ENCODE measurements at places on chromosomes 3 and 15.

- DNase-seq, result no peak
Measured at GRCh38 chr15:90095521-90095959, 6.7 kb downstream of the IDH2 start.

GRCh38 chr15:22786868-22787698, 639 bp downstream of the NIPA1 start:
- no peak for DNase-seq

DNA sequence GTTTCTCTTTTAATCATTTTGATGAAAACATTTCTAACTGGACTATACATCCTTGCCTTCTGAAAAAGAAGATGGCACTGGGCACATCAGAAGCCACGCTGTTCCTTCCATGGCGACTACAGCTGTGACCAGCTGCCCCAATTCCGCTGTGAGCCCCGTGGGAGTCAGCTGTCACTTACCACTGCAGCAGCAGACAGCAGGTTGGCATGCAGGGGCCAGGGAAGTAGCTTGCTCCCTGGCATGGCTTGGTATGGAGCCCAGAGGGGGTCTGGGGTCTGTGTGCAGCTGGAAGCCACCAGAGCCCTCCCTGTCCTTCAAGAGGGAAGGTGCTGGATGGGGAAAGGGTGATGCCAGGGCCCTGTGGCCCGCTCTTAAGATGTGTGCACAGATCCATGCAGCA, 4.5 kb upstream of the ZXDC start:
- DNase-seq, result no peak

DNA sequence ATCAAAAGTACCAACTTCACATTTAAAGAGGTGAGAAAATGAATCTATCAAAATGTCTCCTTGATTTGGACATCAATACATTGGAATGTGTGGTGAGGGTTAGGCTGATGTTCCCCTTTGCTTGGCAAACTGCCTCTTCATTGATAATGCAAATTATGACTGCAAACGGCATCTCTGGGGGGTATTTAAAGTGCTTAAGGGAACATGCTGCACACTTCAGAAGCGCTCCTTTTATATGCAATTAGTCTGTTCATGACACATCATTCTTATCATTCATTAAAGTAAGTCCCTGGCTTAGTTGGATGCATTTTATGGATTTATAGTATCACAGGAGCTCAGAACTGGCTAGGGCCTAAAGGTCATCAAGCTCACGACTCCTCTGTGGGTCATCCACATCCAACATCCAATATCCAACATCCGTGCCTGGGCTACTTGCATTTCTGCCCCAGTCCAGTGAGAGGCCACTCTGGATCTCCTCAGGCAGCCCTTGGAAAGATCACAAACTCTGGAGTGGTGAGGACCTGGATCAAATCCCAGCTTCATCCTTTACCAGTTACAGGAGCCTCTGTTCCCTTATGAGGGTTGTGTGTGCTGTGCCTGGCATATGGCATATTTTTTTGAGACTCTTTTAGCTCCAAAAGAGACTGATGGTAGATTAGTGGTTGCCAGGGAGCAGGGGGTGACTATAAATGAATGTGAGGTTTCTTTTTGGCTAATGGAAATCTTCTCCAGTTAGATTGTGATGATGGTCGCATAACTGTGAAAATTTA, 136.8 kb upstream of the FOXB1 start:
- DNase-seq, result no peak

DNA sequence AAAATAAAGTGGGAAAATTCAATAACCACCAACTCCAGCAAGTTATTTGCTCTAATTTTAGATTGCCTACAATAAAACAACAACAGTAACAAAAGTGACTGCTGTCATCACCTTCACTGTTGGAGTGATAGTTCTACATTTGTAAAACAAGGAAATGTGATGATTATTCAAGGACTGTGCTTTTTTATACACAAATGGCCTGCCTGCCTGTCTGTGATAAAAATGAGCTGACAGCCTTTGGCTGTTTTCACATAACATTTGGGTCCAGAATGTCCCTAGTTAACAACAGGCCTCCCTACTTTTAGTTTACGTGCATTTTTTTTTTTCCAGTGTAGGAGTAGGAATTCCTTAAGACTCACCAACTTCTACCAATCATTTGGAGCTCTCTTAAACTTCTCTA, 768.8 kb downstream of the PDCD6IP start:
- no peak for DNase-seq

GRCh38 chr3:16181361-16181760, 6.9 kb downstream of the GALNT15 start:
- DNase-seq, result no peak

DNA sequence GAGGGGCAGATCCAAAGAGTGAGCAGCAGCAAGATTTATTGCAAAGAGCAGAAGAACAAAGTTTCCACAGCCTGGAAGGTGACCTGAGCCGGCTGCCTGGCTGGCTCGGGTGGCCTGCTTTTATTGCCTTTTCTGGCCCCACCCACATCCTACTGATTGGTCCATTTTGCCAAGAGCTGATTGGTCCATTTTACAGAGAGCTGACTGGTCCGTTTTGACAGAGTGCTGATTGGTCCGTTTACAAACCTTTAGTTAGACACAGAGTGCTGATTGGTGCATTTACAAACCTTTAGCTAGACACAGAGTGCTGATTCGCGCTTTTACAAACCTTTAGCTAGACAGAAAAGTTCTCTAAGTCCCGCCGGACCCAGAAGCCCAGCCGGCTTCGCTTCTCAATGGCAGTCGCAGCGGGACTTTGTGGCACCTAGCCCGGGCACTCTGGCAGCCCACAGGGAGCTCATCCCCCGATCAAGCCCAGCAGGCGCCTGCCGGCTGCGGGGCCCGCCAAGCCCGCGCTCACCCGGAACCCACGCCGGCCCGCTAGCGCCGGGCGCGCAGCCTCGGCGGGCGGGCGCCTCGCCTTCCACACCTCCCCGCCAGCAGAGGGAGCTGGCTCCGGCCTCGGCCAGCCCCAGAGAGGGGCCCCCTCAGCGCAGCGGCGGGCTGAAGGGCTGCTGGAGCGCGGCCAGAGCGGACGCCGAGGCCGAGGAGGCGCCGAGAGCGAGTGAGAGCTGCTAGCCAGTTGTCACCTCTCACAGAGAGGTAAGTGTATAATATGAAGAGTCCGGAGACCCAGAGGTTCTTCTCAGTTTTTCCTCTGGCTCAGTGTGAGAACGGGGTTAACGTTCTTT, 339.2 kb downstream of the CHL1 start:
- DNase-seq, result peak; percentile 66

DNA sequence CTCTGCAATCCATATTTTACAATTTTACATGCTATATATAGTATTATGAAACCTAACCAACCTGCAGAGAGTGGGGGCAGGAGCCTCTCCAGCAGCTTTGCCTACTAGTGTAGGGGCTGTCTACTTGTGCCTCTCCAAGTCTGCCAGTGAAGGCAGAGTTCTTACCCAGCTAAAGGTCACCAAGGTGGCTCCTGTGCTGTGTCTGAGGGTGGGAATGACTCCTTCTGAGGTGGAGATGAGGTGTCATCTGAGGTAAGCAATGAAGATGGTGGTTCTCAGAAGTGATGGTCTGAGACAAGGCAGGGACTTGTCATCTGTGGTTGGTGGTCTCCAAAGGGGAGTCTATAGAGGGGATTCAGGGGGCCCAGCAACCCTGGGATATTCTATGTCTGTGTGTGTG, 47.5 kb downstream of the SACM1L start:
- no peak for DNase-seq

DNA sequence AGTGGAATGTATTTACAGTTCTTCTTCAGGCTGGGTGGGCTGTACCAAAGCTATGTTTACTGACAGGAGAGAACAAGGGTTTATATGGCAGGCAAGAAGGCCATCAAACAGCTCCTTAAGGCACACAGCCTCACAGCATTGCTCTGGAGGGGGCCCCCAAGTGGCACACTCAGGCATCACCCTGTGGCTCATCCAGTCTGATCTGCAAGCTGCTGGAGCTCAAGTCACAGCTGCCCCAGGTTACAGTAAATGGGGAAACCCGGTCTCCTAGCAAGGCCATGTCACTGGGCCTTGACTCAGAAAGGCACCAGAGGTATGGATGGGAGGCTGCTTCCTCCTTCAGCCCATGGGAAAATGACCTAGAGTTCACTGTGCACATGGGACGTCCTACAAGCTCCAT, 67.5 kb downstream of the TFG start:
- DNase-seq, result no peak

DNA sequence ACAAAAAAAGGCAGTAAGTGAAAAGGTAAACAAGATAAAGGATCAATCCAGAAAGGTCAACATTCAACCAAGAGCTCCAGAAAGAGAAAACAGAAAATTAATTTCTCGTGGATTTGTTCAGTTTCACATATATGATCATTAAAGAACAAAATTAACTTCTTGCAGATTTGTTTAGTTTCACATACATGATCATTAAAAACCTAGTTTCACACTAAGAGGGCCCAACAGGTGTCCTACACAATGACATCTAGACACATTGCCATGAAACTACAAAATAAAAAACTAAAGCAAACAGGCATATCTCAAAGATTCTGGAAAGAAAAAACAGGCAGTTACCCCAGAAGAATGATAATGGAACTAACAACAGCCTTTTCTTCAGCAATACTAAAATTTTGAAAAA, 22.1 kb downstream of the PHC3 start:
- no peak for DNase-seq

- DNase-seq, result no peak
Measured at GRCh38 chr3:82293435-82293834, 532.0 kb upstream of the GBE1 start.

DNA sequence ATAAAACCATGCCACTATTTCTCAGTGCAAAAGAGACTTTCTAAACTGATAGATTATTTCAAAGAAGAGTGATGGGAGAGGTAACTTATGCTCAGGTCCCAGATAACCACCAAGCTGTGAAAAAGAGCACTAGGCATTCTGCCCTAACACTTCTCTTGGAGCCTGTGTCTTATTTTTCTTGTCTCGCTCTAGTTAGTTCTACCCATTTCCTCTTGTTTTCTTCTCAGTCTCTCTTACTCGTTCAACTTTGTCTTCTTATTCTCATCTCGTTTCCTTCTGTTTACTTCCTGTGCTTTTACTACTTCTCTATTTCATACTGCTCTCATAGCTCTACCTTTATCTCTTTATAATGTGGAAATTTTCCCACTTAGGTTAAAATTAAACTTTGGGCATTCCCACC, 91.8 kb upstream of the CGNL1 start:
- DNase-seq, result no peak

DNA sequence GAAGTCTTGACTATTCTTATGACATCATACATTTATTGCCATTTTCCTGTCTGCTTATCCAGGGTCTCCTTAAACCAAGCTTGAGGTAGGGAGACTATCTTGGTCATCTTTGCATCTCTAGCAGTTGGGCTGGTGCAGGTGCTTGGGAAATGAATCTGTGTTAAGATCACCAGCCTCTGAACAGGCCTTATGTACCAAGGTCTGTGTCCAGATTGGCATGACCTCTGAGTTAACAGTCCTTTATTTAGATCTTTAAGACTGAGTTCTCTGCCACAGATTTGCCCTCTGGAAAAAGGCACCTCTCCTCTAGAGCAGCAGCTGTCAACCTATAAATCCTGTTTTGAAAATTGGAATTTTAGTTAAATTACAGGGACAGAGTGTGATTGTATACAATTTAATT, 35.4 kb downstream of the RAB7A start:
- DNase-seq, result no peak

GRCh38 chr3:138948371-138949001, 1.5 kb downstream of the FOXL2NB start:
- DNase-seq, result no peak

DNA sequence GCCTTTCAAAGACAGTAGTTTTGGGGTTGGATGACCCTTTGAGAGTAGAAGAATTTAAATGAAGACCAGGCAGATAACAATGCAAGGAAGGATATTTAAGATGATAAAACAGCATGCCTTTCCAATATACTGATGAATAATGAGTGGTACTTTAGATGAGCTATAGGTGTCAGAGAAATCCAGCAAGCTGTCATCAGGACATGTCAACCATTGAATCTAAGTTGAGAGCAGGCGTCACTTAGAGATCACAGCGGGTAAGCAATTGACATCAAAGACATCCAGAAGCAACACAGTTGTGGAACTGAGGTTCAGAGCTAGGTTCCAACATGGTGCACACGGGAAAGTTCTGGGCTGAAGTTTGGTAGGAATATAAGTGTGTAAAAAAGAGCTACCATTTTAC, 25.0 kb downstream of the CCDC54 start:
- no peak for DNase-seq

GRCh38 chr3:61381745-61382392, 130.6 kb upstream of the FHIT start:
- no peak for DNase-seq

DNA sequence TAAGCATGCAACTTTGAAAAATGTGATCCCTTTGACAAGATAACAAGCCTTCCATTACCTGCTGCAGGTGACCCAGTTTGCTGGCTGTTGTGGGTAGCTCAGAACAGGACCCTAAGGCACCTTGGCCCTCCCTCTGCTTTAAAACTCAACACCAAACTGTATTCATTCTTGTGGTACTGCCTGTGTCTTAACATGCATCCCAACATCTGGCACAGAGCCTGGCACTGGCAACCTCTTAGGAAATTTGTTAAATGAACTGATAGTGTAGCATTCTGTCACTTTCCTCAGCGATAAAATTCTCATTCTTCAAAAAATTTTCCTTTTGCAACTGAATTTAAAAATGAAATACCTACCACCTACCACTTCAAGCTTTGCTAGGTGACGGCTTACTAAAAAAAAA, 287.3 kb upstream of the ADAMTS9 start:
- no peak for DNase-seq

- DNase-seq, result no peak
Measured at GRCh38 chr3:4150816-4151215, 152.4 kb upstream of the SETMAR start.

DNA sequence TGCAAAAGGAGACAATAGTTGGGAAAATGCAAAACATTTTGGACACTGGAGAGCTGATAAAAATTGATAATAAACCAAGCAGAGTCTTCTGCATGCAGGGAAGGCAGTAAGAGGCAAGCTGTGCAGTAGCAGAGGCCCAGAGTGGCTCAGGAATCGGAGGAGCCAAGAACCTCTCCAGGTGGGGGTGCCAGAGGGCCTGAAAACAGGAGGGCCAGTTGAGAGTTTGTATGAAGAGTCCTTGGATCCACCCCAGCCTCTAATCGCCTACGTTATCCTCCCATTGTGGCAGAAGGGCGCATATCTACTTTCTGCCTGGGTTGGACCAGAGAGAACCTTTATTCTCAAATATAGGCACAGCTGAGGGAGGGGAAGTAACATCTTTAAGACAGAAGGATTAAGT, 48.9 kb upstream of the RBP1 start:
- DNase-seq, result no peak

GRCh38 chr15:68356778-68357177, 75.2 kb downstream of the ITGA11 start:
- DNase-seq, result no peak

DNA sequence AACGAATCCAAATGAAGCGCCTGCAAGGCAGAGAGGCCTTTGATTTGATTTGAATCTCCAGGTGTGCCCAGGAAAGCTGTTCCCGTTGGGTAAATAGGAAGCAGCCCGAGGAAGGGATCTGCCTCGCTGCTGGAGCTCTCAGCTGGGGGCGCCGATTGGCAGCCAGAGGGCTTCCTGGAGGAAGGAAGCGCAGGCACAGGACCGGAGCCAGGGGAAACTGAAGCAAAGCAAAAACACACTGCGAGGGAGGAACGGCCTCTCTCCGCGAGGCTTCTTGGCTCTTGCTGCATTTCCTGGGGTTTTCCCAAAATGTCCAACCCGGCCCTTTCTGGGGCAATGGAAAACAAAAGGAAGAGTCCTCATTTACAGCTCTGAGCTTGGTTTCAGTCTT, 80.3 kb downstream of the TMEM266 start:
- DNase-seq, result no peak
